ENCODE measurements at places on chromosomes 2 and 18.

DNA sequence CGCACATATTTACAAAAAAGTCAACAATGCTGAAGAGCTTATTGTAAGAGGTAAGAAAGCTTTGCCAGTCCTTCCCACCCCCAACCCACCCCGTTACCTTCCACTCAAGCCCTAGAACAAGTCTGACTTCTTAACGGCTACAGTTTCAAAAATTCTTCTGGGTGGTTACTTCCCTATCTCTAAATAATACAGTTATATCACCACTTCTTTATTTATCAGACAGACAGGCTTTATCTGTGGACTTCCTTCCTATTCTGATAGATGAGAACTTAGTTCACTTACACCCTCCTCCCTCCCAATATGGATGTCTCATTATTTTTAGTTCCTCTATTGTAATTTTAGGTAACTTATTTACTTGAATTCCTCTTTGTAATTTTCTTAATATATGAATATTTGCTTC is 26.7 kb upstream of the ACTR3 start:
- no peak for DNase-seq

- no peak for DNase-seq
These were observed 187.2 kb upstream of the RBBP8 start for GRCh38 chr18:22745966-22746365.

DNA sequence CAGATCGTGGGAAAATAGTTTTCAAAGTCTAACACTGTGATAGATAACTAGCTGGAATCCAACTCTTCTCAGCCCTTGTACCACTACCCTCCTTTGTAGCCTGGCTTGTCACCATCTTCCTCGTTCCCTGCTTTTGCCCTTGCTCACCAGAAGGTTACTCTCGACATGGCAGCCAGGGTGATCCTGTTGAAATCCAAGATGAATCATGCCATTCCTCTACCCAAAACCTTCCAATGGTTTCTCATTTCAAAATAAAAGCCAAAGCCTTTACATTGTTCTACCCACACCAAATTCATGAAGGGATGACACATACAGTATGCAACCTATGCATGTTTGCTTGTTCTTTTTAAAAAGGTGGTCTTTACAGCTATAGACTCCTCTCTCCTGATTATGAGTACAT is 45.7 kb downstream of the STAT4 start:
- DNase-seq, result no peak

- DNase-seq, result peak; percentile 47
These were observed 44.4 kb downstream of the PTPN2 start for GRCh38 chr18:12839526-12840196.

Data from Ammon's horn (tissue), 1 donor.